ENCODE measurements at places on chromosomes 12 and 14. TPM values are rescaled to one million over a fixed set of nuclear protein-coding genes. Genes with fewer than 3 reads are reported as not detected.

The MUCL1 gene
- total RNA-seq, result not detected

The MAP3K9 gene
- total RNA-seq, result 2.7 TPM

The LRRC9 gene
- total RNA-seq, result 0.21 TPM

The PTHLH gene
- 13.7 TPM for total RNA-seq

The PLEK2 gene
- total RNA-seq, result 4.0 TPM

The SERPINA9 gene
- total RNA-seq, result not detected

The ACSM4 gene
- total RNA-seq, result not detected

The OR4K17 gene
- total RNA-seq, result not detected

The KRT83 gene
- not detected for total RNA-seq

The KRT3 gene
- not detected for total RNA-seq

The ABHD4 gene
- total RNA-seq, result 13.1 TPM

The ETFBKMT gene
- 5.7 TPM for total RNA-seq

The FOXJ2 gene
- 11.2 TPM for total RNA-seq

All from urinary bladder (tissue), 4 donors.